CD8-positive, alpha-beta memory T cell (primary cell): ENCODE measurements at places on chromosomes 13 and 19. TPM values are rescaled to one million over a fixed set of nuclear protein-coding genes. Genes with fewer than 3 reads are reported as not detected.

The TMEM255B gene
- total RNA-seq, result 0.69 TPM

DNA sequence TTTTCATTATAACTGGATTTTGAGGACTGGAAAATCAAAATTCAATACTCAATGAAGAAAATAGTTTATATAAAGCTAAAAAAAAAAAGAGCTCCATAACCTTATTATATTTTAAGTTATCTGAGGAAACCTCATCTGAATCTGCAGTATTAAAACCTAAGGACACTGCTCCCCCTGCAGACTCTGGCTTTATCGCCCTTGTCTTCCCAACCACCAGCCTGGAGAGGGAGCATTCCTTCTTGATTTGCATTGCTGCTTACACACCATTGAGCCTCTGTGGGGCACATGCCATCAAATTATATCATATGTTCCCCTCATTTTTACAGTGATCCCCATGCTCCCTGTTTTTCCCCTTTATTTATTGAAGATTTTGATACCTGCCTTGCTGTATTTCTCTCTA lies 871.4 kb upstream of the GPC6 start:
- no peak overlapping the region for H3K27ac ChIP-seq
- H3K27me3 ChIP-seq, result no peaks in the 10 kb centered on the region
- H3K36me3 ChIP-seq, result no peaks in the 10 kb centered on the region

The PEX11G gene
- 0.95 TPM for total RNA-seq

- H3K27me3 ChIP-seq, result no peaks in the 10 kb centered on the region
- DNase-seq, result peak; percentile 92
- peak within 1 kb of the TSS; percentile 55 for H3K27ac ChIP-seq
- no peaks in the 10 kb centered on the region for H3K36me3 ChIP-seq
- H3K4me1 ChIP-seq, result peaks cover 43% of the 10 kb centered on the region
Observed at GRCh38 chr13:108215436-108215835, at the start of gene LIG4. TSS of gene LIG4 (minus strand) at chr13:108215536. CDS start at chr13:108211268, 4,268 bp downstream.

DNA sequence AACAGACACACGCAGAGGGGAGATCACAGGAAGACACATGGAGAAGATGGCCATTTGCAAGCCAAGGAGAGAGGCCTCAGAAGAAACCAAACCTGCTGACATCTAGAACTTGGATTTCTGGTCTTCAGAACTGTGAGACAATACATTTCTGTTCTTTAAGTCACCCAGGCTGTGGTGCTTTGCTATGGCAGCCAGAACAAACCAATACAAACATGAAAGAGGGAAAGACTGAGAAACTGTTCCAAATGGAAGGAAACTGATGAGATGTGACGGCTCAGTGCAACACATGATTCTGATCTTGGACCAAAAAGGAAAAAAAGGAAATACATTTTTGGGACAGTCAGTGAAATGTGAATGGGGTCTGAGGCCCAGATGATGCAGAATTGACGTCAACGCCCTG lies 30.2 kb upstream of the SACS start:
- H3K27me3 ChIP-seq, result no peaks in the 10 kb centered on the region
- H3K27ac ChIP-seq, result no peak overlapping the region
- no peaks in the 10 kb centered on the region for H3K36me3 ChIP-seq
- DNase-seq, result no peak
- no peak overlapping the region for H3K4me3 ChIP-seq

DNA sequence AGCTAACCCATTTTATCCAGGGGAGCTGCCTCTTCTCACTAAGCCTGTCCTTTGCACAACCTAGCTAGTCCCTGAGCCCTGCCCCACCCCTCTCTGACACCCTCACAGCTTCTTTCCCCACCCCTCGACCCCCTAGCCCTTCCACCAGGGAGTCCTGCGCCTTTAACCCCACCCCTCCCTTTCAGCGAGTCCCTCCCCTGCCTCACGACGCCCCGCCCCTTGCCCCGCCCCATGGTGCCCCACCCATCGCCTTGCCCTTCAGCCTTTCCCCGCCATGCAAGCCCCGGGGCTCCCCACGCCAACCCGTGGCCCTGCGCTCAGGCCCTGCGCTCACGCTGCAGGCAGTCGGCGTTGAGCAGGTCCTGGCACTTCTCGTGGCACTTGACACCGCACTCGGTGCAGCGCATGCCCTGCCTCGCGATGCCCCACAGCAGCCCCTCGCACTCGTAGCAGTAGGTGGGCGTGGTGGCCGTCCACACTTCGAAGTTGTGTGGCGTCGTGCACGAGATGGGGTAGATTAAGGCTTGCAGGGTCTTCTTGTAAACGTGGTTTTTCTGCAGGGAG lies 40.0 kb downstream of the UNC13A start:
- DNase-seq, result no peak
- H3K27ac ChIP-seq, result no peak overlapping the region
- H3K4me3 ChIP-seq, result no peak overlapping the region
- H3K36me3 ChIP-seq, result no peaks in the 10 kb centered on the region

- no peaks in the 10 kb centered on the region for H3K27me3 ChIP-seq
- DNase-seq, result no peak
- no peaks in the 10 kb centered on the region for H3K36me3 ChIP-seq
- no peak overlapping the region for H3K27ac ChIP-seq
- H3K4me1 ChIP-seq, result no peaks in the 10 kb centered on the region
Observed at GRCh38 chr19:15010501-15011300, 31.0 kb upstream of the SLC1A6 start.

GRCh38 chr19:37572203-37572602 lies 22.4 kb downstream of the ZNF571 start:
- peaks cover 11% of the 10 kb centered on the region for H3K36me3 ChIP-seq
- H3K4me3 ChIP-seq, result no peak overlapping the region
- H3K4me1 ChIP-seq, result no peaks in the 10 kb centered on the region
- H3K27ac ChIP-seq, result no peak overlapping the region
- H3K27me3 ChIP-seq, result no peaks in the 10 kb centered on the region

- H3K27ac ChIP-seq, result no peak overlapping the region
- H3K4me1 ChIP-seq, result no peaks in the 10 kb centered on the region
- no peak overlapping the region for H3K4me3 ChIP-seq
- no peaks in the 10 kb centered on the region for H3K27me3 ChIP-seq
Observed at GRCh38 chr19:30161770-30162169, 210.4 kb upstream of the ZNF536 start.

DNA sequence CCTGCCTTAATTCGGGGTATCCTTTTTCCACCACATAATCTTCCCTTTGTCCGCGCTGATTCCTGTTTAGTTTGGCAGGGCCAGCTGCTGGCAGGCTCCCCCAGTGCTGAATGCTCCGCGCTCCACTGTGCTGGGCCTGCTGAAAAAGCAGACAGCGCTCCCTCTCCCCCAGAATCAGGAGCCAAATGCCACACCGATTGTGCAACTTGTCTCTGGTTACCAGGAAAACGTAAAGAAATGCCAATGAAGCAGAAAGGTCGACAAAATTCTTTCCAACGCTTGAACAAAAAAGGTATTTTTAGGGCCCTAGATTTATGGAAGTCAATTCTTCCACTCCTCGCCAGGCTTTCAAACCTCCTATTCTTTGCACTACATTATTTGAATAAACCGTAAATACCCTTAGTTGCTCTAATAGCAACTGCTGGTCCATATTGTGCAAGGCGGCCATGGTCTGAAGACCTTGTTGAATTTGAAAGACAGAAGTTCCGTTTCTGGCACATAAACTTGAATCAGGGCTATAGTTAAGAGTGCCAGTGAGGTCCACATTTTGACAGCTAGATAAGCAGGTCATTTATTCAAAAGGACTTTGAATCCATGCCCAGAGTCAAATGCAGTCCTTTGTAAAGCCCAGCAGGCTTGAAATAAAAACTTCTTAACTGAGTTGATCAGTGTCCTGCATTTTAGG lies 206.7 kb upstream of the RFC3 start:
- peaks cover 7% of the 10 kb centered on the region for H3K4me1 ChIP-seq
- peak overlapping the region; percentile 42 for H3K4me3 ChIP-seq
- no peaks in the 10 kb centered on the region for H3K27me3 ChIP-seq
- no peak for DNase-seq

DNA sequence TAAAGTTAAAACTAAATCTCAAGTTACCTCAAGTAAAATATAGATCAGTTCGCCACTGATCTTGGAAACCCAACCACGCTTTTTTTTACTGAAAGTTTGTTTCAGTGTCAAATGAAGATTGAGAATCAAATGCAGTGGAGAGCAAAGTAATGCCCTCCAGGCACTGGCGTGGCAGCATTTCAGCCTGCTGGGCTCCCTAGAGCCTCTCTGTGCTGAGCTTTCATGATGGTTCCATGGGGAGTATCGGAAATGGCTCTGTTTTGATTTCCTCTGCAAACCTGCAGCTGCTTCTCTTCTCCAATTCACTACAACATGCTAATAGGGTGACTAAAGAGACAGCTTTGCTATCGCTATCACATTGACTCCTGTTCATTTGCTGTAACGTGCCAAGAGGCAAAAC lies 141.6 kb downstream of the FGF14 start:
- no peak for DNase-seq
- no peaks in the 10 kb centered on the region for H3K36me3 ChIP-seq
- no peaks in the 10 kb centered on the region for H3K4me1 ChIP-seq
- no peak overlapping the region for H3K4me3 ChIP-seq
